ENCODE measurements at places on chromosomes 3 and 15.
A peak's percentile ranks its signal among the peaks of the same experiment; 100 is the strongest.

DNA sequence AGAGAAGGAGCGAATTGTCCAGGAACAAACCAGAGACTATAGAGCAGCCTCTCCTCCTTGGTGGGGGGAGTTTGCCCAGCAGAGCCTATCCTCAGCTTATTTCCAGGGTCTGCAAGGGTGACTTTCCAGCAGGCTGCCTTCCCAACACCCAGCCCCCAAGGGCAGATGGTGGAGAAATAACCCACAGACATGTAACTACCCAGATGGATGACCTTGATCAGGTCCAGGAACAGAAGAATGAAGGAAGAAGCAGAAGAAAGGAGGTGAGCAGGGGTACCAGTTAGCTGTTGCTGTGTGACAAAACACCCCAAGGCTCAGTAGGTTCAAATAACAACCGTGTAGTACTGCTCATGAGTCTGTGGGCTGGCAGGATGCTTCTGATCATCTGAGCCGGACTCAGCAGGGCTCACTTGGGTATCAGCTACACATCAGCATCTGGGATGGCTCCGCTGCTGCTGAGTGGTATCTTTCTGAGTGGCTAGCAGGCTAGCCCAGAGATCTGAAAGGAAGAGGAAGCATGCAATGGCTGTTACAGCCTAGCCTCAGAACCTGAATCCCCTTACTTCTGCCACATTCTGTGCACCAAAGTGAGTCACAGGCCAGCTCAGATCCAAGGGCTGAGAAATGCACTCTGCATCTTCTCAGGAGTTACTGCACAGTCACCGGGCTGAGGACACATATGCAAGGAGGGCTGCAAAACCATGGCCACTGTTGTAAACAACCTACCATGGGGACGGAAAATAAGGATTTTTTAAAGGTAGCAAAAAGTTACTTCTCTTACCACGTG, 22.2 kb upstream of the TXNRD3 start:
- no peak for DNase-seq

DNA sequence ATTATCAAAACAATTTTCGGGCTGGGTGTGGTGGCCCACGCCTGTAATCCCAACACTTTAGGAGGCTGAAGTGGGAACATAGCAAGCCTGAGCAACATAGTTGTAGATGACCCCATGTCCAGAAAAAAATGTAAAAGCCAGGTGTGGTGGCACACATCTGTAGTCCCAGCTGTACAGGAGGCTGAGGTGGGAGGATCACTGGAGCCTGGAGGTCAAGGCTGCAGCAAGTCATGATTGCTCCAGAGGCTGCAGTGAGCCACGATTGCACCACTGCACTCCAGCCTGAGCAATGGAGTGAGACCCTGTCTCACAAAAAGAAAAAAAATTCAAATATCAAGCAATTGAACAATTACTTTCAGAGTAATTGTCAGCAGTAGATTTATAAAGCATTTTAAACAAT, 8.0 kb upstream of the PAQR9 start:
- DNase-seq, result no peak

- DNase-seq, result no peak
Measured at GRCh38 chr3:16589867-16590624, 15.2 kb downstream of the DAZL start.

DNA sequence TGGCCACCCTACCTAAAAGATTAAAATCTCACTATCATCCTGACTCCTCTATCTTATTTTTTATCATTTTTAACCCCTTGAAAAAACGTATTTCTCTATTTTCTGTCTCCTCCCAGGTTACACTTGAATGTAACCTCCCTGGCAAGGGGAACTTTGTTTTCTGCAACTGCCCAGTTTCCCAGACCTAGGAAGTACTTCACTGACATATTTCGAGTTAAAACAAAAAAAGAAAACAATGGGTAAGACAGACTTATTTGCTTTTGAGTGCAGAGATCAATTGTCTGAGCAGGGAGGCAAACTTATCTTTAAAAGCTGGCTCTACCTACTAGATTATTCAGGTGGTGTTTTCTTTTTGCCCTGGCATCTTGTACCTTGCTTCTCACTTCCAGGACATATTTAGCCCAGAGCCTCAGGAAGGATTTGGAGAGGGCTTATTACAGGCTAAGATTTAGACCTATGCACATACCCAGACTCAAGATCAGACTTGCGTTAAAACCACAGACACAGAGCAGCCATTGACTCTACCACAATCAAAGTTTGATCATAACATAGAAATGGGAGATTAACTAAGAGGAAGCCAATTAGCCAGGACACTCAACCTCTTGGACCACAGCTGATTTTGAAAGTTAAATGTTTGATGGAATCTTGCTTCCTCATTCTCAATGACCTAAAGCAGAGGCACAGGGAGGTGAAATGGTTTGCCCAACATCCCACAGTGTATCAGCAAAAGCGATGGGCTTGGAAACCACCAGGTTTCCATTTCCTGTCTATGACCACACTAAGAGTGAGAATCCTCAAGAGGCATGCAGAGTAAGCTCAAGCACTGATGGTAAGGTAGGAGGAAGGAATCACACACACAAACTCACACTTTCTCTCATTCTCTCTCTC, 169.5 kb upstream of the THBS1 start:
- DNase-seq, result no peak

DNA sequence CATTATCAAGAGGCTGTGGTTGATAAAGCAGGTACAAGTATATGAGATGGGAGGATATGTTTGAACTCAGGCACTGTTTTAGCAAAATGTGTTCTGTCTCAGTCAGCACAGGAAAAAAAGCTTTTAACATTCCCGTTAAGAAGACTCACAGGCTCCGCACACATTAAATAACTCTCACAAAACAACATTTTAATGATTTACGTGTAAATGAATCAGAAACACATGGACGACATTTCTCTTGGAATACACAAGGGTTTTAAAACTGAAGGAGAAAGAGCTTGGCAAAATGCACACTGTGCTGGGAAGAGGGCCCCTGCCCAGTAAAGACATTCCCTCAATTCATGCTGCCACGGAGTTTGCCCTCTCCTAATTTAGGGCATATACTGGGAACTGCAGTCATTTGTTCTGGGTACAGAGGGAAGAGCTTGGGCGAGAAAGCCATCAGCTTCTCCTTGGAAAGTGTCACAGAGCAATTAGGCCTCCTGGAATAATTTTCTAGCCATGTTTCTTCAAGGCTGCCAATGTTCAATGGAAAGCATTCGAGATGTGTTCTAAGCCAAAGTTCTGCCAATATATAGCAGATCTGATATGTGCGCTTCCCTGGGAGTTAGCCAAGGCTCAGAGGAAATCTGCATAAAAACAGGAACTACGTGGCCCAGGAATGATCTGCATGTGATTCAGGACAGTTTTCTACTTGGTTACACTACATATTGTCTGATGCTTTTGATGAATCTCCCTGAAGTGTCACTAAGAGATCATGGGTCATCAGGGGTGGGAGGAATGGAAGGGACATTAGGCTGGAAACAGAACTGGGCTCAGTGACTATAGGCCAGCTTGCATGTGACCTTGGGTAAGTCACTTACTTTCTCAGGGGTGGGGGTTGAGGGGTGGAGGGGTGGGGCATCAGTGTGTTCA, 2.2 kb upstream of the MASP1 start:
- DNase-seq, result no peak

GRCh38 chr3:172972717-172973116, 168.3 kb downstream of the SPATA16 start:
- no peak for DNase-seq

DNA sequence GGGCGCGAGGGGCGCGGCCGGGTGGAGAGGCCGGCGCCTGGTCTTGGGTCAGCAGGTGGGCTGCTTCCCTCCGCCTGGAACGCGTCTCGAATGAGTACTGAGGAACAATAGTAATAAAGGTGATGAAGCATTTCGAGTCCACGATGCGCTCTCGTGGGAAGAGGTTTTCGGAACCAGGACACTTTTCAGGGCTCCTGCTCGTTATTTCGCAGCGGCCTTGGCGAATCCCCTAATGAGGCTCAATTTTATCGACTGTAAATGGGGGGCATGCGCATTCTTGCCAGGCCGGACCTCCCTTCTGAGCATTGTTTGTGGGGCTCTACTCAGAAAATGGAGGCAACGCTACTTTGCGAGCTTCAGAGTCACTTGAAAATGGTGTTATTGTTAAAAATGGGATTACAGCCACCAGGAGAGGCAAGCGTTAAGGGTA, 1.2 kb downstream of the NR2C2 start:
- no peak for DNase-seq

- no peak for DNase-seq
Measured at GRCh38 chr3:25916321-25916720, 126.4 kb downstream of the OXSM start.

DNA sequence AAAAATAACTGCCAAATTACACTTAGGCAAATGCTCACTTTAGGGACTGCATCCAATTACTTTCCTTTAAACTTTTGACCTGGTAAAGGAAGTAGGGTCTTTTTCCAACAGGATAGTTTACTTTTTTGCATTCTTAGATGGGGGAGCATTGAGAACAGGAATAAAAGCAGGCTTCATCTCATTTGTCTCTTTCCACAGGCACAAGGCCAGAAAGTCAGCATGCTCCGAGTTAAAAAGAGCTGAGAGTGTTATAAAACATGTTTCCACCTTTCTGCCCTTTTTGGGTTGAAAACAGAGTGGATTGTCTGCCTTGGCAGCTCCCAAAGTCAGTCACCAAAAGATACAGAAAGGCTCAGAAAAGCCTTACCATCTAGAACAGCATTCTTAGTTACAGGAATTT, 404.9 kb upstream of the ALCAM start:
- no peak for DNase-seq

- DNase-seq, result no peak
Measured at GRCh38 chr3:141181196-141181595, 50.4 kb upstream of the PXYLP1 start.

GRCh38 chr3:182925330-182925943, 54.9 kb downstream of the DCUN1D1 start:
- no peak for DNase-seq

DNA sequence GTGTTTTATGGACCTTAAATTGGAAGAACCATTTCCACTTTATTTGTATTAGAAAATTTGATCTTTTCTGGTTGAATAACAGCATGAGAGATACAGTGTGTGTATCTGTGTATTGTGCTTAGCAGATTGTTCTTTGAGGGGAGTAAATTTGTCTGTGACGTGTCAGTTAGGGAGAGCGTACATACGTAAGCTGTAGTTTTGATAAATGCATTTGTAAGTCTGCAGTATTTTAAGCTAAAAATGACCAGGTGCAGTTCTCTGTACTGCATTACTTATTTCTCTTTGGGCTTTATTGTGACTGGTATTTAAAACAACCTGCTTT, 264.8 kb downstream of the ROBO2 start:
- DNase-seq, result no peak

DNA sequence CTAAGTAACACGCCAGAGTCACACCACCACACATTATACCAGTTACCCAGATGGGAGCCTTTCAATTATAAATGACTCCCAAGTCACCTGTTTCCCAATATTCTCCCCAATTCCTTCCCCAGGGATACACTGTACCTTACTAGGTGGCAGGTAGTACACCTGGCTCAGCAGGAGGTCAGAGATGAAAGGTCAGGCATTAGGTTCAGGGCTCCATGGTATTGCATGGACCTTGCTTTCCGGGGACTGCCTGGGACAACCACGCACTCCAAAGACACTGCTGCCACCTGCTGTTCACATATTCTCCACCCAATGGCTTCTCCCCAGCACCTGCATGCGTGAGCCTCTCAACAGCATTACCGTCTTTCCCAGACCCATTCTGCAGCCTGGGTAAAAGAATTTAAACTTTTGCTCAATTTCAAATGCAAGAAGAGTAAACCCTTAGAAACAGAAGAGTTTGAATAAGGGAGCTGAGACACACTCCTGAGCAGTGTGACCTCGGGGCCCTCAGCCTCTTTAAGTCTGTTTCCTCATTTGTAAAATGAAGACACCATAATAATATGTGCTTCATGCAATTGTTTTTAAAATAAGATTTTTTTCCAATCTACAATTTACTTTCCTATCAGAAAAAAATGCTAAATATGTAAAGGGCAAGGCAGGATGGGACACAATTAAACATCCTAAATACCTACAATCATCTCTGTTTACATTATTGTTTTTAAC, 28.0 kb upstream of the LACTB start:
- peak; percentile 46 for DNase-seq

GRCh38 chr15:94453227-94453988, 222.0 kb downstream of the MCTP2 start:
- DNase-seq, result no peak

DNA sequence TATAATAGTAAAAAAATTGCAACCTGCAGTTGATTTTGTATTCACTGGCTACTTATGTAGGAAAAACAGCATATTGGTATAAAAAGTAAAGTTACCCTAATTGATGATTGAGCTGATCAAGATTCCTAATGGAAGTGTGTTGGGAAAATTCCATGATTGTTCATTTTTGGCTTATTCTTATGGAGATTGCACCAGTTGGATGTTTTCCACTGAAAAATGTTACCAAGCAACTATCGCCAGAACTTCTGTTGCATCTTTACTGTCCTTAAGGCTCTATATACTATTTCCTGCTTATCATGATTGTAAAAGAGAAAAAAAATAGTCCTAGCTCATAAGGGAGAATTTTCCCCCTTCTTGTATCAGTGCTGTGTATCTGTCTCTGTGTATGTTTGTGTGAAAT, 48.6 kb downstream of the SLC25A26 start:
- DNase-seq, result no peak

DNA sequence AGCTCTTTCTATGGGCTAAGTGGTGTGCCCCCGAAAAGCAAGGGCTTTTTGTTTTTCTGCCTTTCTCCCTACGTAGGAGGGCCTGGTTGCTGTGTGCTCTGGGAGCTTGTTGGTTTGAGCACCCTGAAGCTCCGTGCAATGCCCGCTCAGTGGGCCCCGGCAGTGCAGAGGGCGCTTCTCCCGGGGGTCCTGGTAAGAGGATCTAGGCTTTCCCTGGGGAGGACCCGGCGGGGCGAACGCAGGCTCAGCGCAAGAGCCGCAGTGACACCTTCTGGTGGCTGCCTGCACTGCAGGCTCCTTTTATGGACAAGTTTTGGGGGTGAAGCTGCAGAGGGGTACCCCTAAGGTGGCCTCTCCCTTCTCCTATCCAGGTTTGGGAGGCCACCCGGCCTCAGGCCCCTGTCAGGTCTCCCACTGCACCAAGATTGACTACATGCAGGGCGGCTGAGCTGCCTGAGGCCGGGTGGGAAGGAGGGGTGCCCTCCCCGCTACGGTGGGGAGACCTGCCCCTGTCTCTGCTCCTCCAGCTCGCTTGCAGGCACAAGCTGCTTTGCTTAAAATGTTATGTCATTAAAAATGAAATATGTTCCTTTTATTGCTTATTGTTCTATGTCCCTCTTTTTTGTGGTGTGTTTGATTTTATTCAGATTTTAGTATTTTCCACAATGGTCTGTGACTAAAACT, 387.9 kb downstream of the GABRG3 start:
- DNase-seq, result no peak

- no peak for DNase-seq
Measured at GRCh38 chr15:75193976-75194375, 7.7 kb upstream of the C15orf39 start.

Measured in activated CD4-positive, alpha-beta T cell treated with anti-CD3 and anti-CD28 coated beads for 1 hour (primary cell).